ENCODE measurements at places on chromosomes 2 and 18.

DNA sequence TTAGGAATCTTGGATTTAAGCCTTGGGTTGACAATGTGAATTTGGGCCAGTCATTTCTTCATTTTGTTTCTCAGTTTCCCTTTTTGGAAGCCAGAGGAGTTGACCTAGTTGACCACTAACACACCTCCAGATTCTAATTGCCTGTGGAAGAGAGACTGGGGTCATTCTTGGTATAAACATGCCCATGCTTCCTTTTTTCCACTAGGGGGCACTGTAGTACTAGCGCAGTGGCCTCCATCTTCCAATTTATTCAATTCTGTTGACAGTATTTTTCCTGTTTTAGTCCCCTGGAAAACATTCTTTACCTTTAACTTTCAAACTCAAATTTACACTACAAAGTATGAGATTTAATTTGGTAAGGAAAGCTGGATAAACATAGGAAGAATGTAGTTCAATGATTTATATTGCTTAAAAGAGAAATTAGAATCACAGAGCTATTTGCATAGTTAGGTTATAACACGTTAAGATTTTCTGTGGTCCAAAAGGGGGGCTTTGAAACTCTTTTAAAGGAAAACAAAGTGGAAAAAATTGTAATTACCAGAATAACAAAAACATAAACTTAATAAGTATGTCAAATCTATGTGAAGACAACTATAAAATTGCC lies 57.5 kb upstream of the AGPS start:
- no peak for DNase-seq

DNA sequence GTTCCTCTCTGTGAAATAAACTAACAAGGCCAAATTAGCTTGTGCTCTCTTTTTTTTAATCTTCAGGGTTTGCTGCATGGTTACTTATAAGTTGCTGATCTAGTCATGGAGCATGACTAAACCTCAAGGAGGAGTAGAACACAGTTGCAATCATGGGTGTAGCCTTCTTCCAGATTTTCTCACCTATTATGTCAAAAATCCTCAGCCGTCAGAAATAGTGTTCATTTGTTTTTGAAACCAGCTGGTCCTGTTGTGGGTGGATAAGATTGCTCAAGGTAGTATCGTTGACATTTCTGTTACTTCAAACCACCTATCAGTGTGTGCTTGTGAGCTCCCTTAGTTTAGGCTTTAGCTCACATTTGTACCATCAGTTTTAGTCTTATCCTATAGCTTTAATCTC lies 11.2 kb downstream of the RELCH start:
- no peak for DNase-seq

GRCh38 chr2:238130696-238131628 lies 7.5 kb upstream of the KLHL30 start:
- DNase-seq: no peak

GRCh38 chr2:34102339-34102738 lies 503.2 kb upstream of the FAM98A start:
- no peak for DNase-seq

GRCh38 chr2:42545023-42545721 lies 23.3 kb upstream of the MTA3 start:
- no peak for DNase-seq

DNA sequence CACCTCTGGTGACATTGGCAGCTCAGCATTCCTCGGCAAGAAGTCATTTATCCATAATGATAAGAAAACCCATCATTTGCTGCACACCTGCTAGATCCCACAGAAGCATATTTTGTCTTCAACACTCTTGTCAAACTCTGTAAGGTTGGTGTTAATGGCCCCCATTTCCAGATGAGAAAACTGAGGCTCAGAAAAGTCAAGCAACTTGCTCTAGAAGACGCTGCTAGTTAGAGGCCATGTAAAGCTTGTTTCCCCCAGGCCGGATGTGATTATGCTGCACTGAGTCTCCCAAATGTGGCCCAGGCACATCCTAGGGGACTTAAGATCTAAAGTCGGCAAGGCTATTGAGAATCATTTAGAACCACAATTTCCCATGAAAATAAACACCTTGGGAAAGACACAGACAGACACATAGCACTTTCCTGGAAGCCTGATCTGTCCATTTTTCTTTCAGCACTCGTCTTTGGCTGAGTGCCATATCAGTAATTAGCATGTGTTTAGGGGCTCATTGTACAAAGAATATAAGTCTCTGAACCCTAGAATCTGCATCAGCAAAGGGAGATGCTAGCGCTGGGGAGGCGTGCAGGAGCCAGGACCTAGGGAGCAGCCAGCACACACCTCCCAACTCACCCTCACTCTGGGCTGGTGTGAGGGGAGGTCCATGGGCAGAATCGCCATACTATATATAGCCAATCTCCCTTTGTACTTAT lies 39.3 kb downstream of the C1QL2 start:
- no peak for DNase-seq

GRCh38 chr2:38875227-38875575 lies 533 bp downstream of the DHX57 start:
- DNase-seq: no peak

DNA sequence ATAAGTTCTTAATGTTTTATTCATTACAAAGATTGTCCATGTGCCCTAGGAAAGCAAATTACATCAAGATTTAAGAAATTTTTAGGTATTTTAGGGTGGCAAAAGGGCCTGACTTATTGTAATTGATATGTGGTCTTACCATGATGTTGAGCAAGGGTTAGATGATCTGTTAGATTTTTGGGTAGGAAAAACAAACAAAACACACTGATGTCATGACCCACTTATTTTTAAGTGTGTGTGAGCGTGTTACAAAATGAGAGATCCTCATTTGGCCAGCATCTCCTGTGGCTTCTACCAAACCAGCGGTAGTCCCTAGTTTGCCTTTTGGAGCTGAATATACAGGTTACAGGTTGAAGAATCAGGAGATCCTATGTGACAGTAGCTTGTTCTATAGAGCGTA lies 89.8 kb upstream of the ITGB6 start:
- no peak for DNase-seq

DNA sequence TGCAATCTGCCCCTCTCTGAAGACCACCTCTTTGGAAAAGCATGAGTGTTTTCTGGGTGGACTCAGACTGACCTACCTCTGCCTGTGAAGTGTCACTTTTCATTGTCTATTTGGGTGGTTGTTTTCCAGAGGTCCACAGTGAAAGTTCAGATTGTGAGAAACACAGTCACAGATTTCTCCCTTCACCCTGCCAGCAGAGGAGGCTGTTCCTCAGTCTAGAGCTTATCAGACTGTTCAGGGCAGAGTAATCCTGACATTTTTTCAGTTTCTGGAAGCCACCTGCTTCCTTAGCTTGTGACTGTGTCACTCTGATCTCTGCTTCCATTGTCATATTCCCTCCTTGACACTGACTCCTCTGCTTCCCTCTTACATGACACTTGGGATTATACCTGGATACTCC lies 55.4 kb upstream of the RMP24 start:
- DNase-seq: no peak

GRCh38 chr2:23677836-23678235 lies 249.1 kb downstream of the ATAD2B start:
- DNase-seq: no peak

GRCh38 chr2:8118940-8119781 lies 562.7 kb upstream of the ID2 start:
- DNase-seq: no peak

DNA sequence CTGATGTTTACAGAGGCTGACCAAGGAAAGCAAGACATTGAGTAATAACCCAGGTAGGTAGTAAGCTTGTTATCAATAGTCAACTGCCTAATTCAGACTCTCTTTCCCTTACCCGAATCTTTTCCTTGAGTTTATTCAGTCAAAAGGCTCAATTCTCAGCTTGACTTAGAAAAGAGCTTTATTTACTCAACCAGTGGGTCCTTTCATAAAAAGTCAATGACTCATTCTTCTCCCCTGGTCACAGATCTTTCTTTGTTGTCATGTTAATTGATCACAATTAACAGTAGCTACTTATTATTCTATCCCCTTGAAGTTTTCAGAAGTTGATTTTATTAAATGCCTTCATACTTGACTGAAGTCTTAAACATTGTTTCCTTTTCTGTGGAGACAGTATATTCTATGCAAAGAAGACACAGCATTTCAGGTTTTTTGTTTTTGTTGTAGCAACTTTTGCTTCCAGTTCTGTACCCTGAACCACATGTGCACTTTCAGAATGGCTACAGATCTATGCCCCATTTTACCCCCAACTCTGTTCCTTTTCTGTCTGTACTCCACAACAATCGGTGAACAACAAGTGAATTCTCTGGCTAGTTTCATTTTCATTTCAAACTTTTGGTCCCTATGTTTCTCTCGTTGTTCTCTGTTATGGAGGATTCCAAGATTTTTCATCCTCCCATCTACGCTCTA lies 428.3 kb downstream of the NCKAP5 start:
- no peak for DNase-seq

DNA sequence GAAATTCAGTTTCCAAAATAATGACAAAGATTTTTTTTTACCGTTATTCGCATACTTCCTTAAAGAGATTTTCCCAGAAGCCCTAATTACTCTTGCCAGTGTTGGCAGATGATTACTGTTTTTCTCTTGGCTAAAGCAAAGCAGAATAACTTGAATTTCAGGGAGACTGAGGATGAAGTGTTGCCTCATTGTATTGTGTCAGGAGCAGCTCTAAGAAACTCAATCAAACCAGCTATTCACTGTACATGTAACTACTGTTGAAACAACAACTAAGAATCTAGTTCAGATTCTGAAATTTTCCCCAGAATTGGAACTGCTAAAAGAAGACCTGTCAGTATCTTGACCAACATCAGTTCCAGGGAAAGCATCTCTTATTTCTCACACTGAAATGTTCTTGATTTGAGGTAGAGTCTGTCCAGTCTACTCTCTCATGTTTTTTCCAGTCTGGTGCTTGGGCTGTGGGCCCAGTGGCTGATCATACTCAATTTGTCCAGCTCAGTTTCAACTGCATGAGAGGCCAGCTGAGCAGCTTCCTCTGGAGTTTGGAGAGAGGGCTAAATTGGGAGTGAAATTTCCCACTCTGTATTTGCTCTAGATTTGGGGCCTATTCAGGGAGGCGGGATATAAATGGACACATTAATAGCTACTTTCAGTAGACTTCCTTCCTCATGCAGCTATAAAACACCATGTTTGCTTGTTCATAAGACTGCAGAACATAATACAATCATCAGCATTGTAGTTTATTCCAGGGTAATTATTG lies 78.5 kb downstream of the PPP1R1C start:
- no peak for DNase-seq

DNA sequence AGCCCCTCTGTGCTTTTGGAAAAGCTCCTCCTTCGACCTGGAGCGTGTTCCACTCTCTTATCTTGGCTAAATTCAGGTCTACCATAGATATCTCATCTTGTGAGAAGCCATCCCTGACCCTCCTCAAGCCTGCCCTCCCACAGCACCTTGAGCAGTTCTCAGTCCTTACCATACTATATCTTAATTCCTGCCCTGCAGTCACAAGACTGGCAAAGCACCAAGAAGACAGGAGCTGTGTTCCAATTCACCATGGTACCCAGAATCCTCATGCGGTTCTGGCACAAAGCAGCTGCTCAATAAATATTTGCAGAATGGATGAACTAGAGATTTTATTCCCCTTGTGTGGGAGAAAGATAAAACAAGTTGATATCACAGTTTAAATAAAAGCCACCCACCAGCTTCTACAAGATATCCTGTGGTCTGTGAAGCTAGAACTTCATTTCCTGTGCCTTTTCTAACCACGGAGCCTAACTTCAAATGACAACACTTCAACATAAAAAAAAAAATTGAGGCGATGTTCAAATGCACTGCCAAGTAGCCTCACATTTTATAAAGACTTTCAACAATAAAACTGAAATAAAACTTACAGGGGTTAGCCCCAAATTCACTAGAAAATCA lies 19.5 kb downstream of the MARCHF4 start:
- DNase-seq: no peak

GRCh38 chr2:32611366-32611765 lies 16.5 kb upstream of the TTC27 start:
- no peak for DNase-seq

GRCh38 chr2:33810046-33810835 lies 211.1 kb upstream of the FAM98A start:
- DNase-seq: no peak

GRCh38 chr2:72008608-72009007 lies 139.1 kb downstream of the CYP26B1 start:
- no peak for DNase-seq

GRCh38 chr2:175804122-175804521 lies 197.9 kb downstream of the LNPK start:
- no peak for DNase-seq

- DNase-seq: no peak
These were observed 125.5 kb downstream of the DYSF start for GRCh38 chr2:71578767-71579342.

- no peak for DNase-seq
These were observed 100.6 kb upstream of the MSH2 start for GRCh38 chr2:47302308-47302707.

DNA sequence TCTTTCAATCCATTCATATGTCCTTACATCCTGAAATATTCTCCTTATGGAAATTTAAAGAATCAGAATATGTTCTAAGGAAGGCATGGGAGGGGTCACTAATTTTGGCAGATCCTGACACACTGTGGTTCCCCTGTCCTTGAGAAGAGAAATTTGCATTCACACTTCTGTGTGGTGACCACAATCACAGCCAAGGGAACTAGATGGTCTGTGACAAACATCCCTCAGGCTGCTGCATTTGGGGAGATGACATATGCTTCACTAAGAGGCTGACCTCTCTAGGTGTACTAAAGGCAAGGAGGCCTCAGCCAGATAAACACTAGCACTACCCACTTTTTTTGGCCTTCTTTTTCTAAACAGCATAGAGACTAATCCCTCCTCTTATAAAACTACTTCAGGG lies 129.6 kb downstream of the MREG start:
- DNase-seq: no peak

DNA sequence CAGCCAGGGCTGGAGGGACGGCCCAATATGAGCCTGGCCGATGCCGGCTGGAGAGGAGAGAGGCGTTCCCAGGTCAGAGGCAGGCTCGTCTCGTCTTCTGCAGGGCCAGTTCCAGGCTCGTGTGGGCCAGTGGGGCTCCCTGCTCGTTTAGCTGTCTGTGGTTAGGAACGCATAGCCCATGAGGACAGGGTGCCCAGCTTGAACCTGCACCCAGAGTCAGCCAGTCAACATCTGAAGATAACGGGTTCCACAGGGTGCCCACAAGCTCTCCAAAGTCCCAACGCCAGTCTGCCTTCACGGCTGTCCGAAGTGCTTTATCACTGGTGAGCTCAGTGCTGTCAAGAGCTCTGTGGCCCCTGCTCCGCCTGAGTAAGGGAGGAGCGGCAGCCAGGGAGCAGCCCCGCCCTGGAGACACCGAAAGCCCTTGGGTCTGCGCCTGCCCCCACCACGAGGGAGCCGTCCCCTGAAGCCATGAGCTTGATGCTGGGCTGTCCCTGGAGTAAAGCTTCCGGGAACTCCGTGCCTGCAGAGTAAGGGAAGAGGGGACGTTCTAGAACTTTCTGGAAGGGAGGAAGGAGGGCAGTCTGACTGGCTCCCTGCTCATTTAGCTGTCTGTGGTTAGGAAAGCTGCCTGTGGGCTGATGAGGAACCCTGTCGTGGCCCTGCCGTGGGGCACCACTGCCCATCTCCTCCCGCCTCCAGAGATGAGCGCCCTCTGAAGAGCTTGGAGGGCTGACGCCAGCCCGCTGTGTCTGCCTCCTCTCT lies 2.7 kb upstream of the HSBP1L1 start:
- no peak for DNase-seq

- DNase-seq: no peak
These were observed 411.4 kb downstream of the TSN start for GRCh38 chr2:122166820-122167219.

- DNase-seq: no peak
These were observed 204.4 kb upstream of the RASGRP3 start for GRCh38 chr2:33272001-33272400.

- DNase-seq: no peak
These were observed 4.6 kb upstream of the IMPACT start for GRCh38 chr18:24421831-24422230.
